ENCODE measurements at places on chromosomes 16 and 17.

DNA sequence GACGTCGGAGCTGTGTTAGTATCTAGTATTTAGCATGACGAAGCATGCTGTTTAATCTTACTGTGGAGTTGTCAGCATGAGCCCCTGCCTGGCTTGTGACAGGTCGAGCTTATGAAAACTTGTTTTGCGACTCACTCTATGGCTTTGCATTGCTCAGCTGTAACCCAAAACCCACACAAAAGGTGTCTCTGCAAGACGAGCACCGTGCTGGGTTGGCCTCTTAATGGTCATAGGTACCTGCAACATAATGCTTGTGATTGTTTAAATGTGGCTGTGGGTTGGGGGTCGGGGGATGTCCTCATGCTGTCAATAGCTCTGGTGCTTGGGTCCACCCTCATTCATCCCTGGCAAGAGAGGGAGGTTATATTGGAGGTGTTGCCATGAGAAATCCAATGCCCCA lies 5.4 kb downstream of the NTN1 start:
- DNase-seq: no peak

- no peak for DNase-seq
Measured at GRCh38 chr17:67198131-67198530, 46.9 kb downstream of the HELZ start.

GRCh38 chr17:6862825-6863224 lies 31.3 kb upstream of the TEKT1 start:
- peak; percentile 39 for DNase-seq

DNA sequence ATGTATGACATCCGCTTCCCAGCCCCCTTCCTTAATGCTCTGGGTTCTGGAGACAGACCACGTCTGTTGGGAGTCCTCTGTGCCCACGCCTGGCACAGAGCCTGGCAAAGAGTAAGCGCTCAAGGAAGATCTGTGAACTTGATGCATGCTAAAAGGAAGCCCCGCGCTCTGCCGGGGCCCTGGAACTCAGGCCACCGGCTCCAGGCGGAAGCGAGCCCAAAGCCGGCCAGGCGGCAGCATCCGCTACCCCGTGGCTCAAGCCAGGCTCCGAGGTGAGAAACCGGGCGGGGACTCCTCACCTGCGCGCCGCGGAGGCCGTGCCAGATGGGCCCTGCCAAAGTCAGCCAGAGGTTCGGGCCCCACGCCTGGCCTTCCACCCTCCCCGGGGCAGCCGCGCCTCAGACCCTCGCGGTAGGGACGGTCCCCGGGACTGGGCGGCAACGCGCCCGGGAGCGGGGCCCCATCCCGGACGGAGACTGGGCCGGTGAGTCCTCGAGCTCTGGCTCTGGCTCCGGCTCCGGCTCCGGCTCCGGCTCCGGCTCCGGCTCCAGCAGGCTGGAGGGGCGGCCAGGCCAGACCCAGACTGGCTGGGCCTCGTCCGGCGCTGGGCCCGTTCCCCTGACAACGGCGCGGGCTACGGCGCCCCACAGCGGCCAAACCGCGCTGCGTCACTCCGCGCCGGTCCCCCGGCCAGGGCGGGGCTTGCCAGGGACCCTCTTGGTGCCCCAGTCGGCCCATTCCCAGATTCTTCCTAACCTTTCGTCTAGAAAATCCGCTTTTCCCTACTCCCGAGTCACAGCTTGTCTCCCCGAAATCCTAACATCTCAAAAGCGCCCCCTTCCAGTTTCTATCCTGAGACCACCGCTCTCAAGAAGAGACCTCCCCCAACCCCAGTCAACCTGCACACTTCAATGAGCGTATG lies at the start of gene ZDHHC1:
Gene ZDHHC1 (minus strand): TSS at position 606 of the 922 bp plus-strand sequence. CDS start 8,702 bp downstream, outside the sequence.
- DNase-seq: peak; percentile 63

DNA sequence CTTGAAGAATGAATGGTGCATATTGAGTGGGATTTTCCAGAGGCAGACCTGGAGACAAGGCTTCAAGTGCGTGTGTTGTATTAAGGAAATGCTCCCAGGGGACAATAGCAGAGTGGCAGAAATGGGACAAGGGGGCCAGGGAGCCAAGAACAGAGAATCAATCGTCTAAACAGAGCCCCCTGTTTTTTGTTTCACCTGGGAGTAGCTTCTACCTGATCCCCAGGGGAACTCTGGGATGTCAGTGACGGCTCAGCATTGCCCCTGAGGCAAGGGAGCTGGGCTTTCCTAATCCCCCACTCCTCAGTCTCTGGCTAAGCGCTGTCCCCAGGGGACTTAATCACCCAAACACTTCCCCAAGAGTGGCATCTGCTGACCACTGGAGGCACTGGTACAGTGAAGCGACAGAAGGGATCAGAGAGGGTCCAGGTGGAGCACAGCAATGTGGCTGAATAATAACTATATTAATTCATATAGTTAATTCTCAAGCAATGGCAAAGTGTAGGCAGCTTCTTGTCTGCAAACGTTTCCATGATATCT lies 35.7 kb upstream of the C16orf78 start:
- DNase-seq: no peak

GRCh38 chr17:21190078-21190477 lies 23.9 kb downstream of the TMEM11 start:
- no peak for DNase-seq

GRCh38 chr16:27568077-27568476 lies 18.1 kb downstream of the KATNIP start:
- no peak for DNase-seq

DNA sequence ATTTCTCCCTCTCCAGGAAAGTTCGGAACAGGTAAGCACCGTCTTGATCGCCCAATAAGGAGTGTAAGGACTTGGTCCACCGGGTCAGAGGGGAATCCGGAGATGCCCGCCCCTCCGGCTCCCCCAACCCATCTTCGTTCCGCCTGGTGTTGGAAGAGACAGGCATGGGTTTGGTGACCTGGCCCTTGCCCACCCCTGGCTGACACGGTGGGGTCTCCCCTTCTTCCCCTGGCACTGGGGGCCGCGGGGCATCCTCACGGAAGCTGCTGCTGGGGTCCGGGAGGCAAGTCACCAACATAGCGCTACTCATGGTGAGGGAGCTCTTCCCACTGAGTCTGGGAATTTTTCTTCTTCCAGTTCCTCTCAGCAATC lies 3.2 kb downstream of the AXIN2 start:
- no peak for DNase-seq

DNA sequence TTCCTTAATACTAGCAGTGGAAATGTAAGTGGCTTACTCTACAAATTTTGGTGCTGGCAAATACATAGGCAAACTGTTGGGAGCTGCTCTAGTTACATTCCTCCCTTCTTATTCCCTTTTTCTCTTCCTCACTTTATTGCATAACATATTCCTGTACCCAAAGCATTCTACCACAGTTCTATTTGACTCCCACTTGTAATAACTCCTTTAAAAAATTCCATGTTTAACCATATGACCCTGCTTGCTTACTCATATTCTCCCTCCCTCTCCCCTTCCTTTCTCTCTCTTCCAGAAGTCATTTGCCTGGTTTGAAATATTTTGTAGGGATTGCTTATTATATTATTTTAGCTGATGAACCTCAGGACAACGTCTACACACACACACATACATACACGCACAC lies 22.7 kb downstream of the NQO1 start:
- no peak for DNase-seq

- no peak for DNase-seq
Measured at GRCh38 chr16:20782470-20782869, 18.7 kb downstream of the ACSM3 start.

Measured in natural killer cell (primary cell).